Activated CD4-positive, alpha-beta T cell treated with anti-CD3 and anti-CD28 coated beads, Interleukin-2, amount 10 ng/mL, durations not matched to agents 7 days and 5 days (primary cell): ENCODE measurements at places on chromosomes 4 and X.

DNA sequence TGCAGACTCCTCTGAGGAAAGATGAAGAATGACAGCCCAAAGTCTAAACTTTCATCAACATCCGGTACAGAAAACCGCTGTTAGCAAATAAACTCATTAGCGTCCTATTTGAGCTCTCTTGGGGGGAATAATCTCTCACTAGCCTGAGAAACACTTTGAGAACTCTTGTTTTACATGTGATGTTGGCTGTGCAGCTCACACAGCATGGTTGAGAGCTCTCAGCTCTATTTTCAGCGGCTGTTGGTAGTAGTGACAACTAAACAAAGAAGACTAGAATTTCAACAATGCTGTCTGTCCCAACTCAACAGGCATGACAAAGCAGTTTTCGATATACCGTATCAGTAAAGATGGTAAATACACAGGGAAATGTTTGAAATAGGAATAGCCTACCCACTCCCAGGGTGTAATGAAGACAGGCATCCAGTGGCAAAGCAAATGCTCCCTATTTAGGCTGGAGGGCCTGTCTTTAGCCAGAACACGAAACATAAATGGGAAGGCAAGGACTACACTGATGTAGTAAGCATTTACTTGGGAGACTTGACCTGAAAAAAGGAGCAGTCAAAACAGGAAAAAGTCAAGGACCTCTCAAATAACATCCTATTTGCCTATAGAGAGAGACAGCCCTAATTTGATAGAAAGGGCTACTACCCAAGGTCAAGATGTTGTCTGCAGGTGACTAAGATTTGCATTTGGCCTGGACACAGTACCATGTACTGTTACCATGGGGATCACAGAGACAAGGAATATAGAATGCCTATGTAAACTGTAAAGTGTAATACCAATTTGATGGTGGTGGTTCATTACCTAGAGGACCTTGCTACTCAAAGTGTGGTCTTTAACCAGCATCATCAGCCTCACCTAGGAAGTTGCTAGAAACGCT lies 60.4 kb downstream of the PPEF2 start:
- DNase-seq, result no peak

GRCh38 chrX:105475801-105476200 lies 255.3 kb upstream of the TEX13A start:
- no peak for DNase-seq

DNA sequence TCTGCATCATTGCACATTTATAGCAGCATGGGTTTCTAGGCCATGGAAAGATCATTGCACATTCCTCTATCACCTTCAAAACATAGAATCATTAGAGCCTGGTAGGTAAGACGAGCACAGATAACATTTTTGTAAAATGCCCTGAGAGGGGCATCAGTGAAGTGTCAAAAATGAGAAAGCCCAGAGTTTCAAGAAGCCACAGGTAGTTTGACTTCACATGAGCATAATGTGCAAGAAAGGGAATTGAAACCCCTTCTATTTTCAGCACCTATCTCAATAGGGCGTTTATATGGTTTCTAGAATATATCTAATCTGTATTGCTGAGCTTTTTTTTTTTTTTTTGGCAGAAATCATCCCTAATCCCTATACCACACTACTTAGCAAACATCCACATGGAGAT lies 2441.7 kb downstream of the ARAP2 start:
- no peak for DNase-seq

DNA sequence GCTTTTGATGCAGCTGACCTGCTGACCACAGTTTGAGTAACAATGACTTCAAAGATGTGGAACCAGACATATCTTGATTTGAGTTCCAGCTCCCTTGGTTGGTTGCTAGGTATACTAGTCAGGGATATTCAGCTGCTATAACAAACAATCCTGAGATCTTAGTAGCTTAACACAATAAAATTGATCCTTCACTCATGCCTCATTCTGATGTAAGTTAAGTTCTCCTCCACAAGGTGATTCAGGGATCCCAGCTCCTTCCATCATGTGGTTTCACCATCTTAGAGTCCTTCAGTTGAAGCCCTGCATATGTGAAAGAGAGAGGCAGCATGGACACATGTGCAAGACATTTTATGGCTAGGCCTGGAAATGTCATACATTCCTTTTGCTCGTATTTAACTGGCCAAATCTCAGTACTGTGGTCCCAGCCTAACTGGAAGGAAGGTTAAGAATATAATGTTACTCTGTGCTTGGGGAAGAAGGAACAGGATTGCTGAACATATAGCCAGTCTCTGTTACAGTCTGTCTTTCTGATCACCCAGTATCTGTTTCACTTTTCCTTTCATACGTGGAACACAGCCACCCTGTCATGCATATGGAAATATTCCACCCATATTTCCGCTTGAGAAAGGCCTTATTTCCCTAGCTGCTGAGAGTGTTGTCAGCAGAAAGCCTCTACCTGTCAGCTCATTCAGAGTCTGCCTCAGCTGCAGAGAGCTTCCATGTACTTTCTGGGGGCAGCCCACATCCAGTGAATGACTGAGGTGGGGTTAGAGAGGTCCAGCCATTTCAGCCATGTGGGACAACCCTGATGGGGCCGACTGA lies 7.1 kb downstream of the SMIM9 start:
- DNase-seq, result peak; percentile 8

DNA sequence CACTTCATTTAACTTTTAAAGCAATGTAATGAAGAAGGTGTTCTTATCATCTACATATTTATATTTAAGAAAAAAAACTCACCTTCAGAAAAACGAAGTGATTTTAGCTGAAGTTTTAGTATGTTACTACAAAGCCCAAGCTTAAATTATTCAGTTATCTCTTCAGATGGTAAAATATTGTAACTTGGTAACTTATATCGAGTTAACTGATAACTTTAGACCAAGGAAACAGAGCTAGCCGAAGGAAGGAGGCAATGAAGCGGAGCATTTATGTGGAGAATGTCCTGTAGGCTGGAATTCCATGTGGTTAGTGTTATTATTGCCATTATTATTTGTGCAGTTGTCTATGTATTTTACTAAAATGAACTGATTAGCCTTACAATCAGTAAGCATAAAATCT lies 1102.1 kb upstream of the LCORL start:
- DNase-seq, result no peak
